ENCODE measurements at places on chromosomes 6 and 20.

DNA sequence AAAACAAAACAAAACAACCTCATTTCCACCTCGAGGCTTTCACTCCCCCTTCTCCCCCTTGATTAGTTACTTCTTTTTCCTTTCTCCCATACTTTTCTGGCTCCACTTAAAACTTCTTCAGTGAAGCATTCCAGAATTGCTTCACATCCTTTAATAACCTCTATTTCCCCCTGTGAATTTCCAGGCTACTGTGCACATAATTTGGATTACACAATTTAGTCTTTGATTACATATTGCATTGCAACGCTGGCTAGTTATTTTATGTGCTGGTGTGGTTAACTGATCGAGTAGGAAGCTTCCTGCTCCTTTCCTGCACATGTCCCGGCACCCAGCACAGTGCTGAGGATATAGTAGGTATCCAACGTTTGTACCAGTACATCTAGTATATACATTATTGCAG, 28.1 kb upstream of the EEF1E1 start:
- no peak for DNase-seq

- no peak for DNase-seq
These were observed 596.8 kb downstream of the TFAP2B start for GRCh38 chr6:51415501-51415900.

DNA sequence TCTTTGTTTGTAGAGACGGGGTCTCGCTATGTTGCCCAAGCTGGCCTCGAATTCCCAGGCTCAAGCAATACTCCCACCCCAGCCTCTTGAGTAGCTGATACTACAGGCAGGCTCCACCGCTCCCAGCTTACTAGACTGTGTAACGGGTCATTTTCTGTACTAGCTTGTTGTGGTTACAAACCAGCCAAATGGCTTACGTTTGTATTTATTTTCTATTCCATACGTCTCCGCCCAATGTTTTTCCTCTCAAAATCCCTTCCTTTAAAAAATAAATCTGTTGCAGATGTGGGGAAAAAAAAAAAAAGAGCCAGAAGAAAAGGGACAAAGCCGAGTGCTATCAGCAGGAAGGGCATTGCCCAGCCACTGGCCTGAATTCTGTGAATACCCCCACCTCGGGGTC, 41.6 kb downstream of the PRND start:
- DNase-seq: no peak

DNA sequence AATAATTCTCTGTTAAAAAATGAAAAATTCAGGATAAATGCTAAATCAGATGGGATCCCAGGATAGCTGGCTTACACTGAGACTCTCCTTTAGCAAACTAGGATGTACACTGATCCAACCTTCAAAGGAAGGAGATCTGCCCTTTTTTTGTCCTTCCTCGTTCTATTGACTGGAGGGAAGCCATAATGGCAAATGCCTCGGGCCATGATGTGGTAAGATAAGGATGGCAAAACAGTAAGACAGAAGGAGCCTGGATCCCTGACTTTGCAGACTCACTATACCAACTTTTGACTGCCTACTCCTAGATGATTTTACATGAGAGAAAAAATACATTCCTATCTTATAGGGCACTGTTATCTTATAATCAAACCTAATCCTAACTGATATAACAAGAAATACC, 156.9 kb upstream of the BEND3 start:
- DNase-seq: no peak

GRCh38 chr6:30542915-30543314, 13.4 kb downstream of the GNL1 start:
- DNase-seq: no peak

DNA sequence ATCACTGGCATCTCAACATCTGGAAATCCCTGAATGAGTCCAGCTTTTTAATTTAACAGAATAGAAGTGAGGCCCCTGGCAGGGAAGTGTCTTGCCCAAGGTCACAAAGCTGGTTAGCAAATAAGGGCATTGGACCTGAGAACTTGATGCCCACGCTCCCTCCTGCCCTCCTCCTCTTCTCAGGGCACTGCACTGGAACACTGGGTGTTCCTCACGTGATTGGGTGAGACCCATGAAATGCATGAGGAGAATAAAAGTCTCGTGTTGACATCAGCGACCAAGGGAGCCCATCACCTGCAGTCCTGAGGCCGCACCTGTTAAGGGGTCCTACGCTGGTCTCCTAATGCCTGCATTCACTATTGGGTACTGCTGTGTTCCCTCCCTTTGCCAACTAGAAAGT, 7.4 kb downstream of the FAM50B start:
- no peak for DNase-seq

DNA sequence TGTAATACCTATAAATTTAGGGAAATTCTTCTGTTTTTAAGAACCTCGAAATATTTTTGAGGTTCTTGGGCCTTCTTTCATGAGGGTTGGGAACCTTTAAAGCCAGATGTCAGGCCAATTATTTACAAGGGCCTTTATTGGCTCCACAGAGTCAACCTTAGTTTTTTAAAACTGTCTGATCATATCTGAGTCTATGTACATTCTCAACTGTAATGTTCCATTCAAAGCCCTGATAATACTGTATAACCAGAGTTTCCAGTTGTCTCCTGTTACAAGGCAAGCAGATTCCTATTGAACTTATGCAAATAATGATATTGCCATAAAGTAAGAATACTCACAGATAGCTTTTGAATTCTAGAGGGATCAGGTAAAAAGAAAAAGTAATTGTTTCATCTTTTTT, 545.5 kb downstream of the EPM2A start:
- no peak for DNase-seq

DNA sequence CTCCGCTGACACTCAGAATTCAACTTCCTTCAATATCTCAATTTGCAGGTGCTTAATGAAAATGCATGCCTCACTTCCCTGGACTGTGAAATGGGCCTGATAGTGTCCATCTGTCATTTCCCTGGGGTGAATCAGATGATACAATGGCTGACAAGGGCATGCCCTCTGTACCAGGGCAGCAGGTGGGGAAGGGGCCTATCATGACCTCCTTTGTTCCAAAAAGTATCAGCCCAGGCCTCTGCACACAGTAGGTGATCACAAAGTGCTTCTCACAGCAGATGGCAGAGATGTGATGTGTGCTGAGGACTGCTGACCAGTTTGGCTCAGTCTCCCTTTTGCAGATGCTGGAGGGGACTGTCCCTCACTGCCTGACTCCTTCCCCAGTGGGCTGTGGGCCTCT, 44.3 kb downstream of the DLGAP4 start:
- no peak for DNase-seq

- no peak for DNase-seq
These were observed 185.2 kb upstream of the ARG1 start for GRCh38 chr6:131387562-131388447.

DNA sequence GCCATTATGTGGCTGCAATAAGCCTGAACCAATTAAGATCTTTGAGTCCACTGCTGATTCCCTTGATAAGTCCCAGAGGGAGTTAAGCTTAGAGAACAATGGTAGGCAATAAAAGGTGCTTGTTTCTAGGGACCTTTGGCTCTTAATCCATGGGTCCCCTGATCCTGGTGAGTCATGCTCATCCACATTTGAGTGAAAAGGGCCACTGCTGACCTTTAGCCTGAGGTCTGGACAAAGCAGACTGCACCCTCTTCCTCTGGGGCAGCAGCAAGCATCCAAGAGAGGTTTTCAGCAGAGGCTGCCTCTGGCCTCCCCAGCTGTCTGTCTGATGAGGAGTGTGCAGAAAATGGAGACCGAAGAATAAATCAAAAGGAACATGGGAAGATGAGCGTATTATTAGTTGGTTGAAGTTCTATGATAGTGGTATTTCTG, 16.1 kb upstream of the SCGN start:
- no peak for DNase-seq

GRCh38 chr6:39193201-39193791, 36.0 kb downstream of the KCNK5 start:
- no peak for DNase-seq

- no peak for DNase-seq
These were observed 6.7 kb downstream of the RAD21L1 start for GRCh38 chr20:1232286-1233111.

- DNase-seq: no peak
These were observed 78.5 kb upstream of the HDAC2 start for GRCh38 chr6:114049367-114049966.

DNA sequence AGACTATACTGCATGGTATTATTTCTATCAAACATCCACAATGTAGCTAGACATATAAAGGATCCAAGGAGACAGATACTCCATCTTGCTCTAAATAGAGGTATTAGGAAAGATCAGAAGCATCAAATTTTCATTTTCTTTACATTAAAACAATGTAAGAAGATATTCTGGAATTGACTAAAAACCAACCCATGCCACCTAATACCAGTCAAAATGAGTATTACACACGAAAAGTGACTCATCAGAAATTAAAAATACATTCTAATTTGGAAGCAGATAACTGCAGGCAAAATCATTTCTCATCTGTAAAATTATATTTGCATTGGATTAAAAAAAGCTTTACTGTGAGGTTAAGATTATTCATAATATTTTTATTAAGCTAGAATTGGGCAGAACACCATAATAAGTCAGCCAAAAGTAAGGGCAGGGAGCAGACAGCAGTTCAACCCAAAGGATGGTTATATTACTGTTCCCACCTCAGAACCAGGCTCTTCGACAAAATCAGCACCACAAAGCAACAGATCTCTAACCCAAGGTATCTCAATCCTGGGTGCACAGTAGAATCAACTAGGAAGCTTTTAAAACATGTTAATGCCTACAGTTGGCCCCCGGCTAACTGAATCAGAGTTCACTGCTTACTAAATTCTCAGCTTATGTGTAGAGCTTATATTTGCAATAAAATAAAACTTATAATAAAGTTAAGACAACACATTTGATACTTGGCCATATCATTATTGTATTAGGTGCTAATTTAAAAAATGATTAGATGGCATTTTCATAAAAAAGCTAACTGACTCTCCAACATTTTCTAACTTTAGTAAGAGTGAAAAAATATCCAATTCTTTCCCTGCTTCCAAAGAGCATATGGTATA, 35.2 kb downstream of the SAMD3 start:
- DNase-seq: no peak

- no peak for DNase-seq
These were observed 257.7 kb upstream of the NT5E start for GRCh38 chr6:85192186-85192585.

GRCh38 chr6:6643398-6643797, 54.9 kb downstream of the LY86 start:
- no peak for DNase-seq

DNA sequence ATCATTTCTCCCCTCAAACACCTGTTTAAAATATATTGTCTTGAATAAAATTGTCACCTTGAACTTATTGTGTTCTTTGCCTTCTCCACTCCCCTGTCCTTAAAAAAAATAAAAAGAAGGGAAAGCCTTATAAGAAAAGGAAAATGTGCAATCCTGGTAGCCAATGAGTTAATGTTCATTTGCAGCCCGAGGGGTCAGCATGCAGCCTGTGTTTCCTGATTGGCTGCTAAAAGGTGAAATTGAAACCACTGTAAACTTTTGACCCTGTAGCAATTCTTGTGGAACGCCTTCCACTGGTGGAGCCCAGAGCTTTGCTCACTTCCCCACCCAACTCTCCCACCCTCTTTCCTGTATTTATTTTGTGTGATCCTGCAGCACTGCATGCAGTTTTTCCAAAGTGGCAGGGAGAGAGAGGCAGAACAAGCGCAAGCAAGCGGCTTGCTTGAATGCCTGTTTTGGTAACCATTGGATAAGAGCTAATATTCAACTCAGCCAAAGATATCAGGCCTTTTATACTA, 74.9 kb downstream of the NCOA3 start:
- peak; percentile 89 for DNase-seq

DNA sequence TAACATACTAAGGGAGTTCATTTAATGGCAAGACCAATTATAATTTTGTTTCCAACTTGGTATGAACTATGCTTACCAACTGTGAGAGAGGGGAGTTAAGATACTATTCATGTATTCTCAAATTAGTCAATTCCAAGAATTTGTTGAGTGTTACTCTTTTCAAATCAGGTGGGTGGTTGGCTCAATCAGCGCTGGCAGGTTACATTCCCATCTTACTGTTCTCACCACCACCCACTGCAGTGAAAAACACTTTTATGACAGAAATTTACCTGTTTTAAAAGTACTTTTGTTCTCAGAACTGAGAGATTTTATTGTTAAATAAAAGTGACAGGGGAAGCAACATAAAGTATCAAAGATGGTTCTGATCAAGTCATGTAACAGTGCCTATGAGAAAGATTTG, 642.0 kb downstream of the PRKN start:
- no peak for DNase-seq

GRCh38 chr20:33993576-33994221, at the start of gene RALY:
Gene RALY, plus strand, starts transcription at chr20:33993911. Its CDS starts 78,164 bp downstream, at chr20:34072075.
- DNase-seq: no peak

GRCh38 chr6:161476711-161477110, 202.8 kb upstream of the AGPAT4 start:
- DNase-seq: no peak

GRCh38 chr6:163867518-163868292, 453.2 kb downstream of the QKI start:
- no peak for DNase-seq

DNA sequence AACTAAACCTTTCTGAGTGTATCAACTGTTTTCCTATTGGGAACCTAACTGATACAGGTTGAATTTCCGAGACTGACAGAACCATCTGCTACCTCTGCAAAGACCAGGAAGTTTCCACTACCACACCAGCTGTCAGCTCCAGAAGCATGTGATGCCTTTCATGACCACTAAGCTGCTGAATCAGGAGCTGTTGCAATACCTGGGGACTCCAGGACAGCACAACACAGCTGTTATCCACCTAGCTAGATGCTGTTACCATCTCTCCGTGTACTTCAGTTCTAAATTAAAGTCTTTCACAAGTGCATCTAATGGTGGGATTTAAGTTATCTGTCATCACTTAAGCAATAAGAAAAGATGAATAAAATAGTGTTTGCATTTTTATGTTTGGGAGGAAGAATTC, 158.2 kb upstream of the IMPG1 start:
- no peak for DNase-seq

DNA sequence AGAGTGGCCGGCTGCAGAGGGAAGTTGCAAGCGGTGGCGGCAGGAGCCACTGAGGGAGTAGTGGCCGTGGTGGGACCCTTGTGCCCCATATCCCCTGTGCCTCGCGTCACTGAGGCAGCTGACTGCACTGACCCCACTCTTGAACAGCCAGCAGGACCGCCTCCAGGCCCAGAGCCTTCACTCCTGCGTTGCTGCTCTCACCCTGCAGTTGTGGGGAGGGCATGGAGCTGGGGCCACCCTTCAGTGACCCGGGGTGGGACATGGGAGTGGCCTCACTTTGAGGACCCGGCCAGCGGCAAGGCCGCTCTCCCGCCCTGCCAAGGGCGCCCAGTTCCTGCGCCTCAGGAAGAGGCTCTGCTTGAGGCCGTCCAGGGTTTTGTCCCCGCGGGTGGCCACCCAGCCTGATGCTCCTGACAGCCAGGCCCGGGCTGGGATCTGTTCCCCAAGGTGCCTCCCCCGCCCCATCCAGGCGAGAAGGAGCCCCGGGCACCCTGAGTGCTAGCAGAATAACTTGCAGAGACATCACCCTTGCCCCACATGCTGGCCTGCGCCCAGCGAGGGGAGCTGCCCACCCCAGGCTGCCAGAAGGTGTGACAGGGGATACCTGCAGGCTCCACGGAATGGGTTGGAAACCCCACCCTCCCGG, 44.4 kb downstream of the HLA-DRA start:
- no peak for DNase-seq

GRCh38 chr20:3011752-3012151, 31.7 kb upstream of the GNRH2 start:
- DNase-seq: no peak

GRCh38 chr6:158157064-158157764, 10.8 kb downstream of the SERAC1 start:
- DNase-seq: no peak

- peak; percentile 18 for DNase-seq
These were observed 19.4 kb downstream of the GPX6 start for GRCh38 chr6:28496099-28496779.

- no peak for DNase-seq
These were observed 380.0 kb downstream of the BTBD9 start for GRCh38 chr6:38259736-38260135.

- no peak for DNase-seq
These were observed 22.1 kb upstream of the ZNF76 start for GRCh38 chr6:35237476-35237875.

Data from NCI-H2227 treated with DMSO at 0.1 percent for 48 hours (cell line).